ENCODE measurements at places on chromosomes 2 and 18.

DNA sequence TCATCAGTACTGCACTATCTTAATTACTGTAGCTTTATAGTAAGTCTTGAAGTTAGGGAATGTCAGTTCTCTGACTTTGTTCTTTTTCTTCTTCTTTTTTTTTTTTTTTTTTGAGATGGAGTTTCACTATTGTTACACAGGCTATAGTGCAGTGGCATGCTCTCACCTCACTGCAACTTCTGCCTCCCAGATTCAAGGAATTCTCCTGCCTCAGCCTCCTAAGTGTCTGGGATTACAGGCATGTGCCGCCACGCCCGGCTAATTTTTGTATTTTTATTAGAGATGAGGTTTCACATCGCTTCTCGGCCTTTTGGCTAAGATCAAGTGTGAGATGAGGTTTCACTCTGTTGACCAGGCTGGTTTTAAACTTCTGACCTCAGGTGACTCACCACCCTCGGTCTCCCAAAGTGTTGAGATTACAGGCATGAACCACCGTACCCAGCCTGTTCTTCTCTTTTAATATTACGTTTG is 41.9 kb upstream of the TANC1 start:
- peak; percentile 67 for DNase-seq

- peak; percentile 94 for DNase-seq
These were observed at the start of gene FBXO36 for GRCh38 chr2:229922449-229923386. Gene FBXO36 (plus strand): TSS chr2:229922503. CDS start chr2:229922514, 11 bp downstream.

GRCh38 chr2:1749489-1750119 is 5.3 kb upstream of the PXDN start:
- DNase-seq = peak; percentile 20

DNA sequence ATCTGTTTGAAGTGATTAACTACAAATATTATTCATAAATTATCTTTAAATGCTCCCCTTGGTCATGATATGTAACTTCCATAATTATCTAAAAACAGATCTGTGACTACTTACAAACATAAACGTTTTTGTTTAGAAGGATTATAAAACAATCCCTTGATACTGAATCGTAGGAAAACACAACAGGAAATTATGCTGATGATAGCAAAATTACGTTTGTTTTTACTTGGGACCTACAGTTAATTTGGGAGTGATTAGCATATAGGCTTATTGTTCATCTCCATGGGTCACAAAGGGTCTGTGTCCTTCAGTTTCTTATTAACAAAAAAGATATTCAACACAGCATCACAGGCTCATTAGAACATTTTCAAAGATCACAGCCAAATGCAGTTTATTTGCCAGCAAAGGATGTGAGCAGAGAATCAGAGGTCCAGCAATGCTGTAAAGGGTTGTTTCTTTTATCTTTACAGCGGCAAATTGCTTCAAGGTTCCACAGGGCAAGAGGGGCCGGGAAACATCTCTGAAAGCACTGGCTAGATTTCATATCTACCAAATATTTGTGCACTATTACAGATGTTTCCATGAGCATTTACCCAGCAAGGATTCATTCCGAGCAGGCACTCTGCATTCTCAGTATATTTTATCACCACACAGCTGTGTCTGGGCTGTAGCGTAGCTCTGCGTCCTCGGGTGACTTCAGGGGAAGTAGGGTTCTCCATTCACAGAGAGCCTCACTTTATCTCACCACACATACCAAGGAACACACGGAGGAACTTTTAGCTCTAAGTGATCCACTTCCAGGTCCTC is 4.1 kb downstream of the CCDC195 start:
- DNase-seq = peak; percentile 42

DNA sequence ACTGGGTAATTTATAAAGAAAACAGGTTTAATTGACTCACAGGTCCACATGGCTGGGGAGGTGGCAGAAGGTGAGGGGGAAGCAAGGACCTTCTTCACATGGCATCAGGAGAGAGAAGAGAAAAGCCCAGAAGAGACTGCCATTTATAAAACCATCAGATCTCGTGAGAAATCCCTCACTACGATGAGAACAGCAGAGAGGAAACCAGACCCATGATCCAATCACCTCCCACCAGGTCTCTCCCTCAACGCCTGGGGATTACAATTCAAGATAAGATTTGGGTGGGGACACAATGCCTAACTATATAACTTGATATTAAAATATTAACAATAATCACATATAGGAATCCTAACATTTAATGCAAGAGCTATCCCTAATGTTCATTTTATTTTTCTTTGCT is 31.8 kb downstream of the MEMO1 start:
- no peak for DNase-seq

DNA sequence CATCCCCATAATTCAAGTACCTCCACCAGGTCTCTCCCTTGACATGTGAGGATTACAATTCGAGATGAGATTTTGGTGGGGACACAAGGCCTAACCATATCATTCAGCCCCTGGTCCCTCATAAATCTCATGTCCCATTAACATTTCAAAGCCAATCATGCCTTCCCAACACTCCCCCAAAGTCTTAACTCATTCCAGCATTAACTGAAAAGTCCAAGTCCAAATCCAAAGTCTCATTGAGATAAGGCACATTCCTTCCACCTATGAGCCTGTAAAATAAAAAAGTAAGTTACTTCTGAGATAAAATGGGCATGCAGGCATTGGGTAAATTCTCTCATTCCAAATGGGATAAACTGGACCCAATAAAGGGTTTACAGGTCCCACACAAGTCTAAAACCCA is 849.7 kb downstream of the BCL11A start:
- no peak for DNase-seq

DNA sequence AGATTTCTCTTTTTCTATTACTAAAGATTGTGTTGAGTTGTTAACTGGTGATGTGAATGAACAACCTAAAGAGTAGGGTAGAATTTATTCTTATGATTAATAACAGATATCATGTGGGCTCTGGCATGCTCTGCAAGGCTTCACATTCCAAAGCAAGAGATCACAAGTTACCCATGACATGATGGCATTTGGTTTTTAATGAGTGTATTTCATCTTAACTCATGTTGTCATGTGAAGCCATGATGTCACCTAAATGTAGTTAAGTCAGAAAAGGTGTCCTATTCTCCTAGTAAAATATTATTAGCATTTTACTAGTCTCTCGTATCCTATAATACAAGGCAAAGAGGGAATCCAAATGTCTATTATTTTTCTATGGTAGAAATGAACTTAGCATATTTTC is 678.0 kb downstream of the ARHGAP15 start:
- peak; percentile 27 for DNase-seq

DNA sequence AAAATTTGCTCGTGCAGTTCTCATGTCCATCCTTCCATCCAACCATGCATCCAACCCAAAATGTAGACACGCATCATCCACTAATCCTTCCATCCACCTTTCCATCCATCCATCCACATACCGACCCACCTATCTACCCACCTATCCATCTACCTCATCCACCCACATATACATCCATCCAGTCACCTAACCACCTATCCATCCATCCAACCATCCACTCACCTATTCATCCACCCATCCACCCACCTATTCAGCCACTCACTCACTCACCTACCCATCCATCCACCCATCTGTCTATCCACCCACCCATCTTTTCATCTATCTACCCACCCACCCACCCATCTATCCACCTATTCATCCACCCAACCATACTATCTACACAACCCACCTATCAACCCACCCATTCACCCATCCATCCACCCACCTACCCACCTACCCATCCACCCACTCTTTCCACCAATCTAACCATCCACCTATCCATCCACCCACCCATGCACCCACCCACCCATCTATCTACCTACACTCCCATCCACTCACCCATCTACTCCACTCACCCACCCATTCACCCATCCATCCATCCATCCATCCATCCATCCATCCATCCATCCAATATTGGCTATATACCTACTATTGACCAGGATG is 94.3 kb downstream of the VAPA start:
- DNase-seq = no peak

GRCh38 chr2:57621122-57621663 is 425.4 kb upstream of the VRK2 start:
- no peak for DNase-seq

All from GM23248 (cell line).